ENCODE measurements at places on chromosomes 16 and 17.

DNA sequence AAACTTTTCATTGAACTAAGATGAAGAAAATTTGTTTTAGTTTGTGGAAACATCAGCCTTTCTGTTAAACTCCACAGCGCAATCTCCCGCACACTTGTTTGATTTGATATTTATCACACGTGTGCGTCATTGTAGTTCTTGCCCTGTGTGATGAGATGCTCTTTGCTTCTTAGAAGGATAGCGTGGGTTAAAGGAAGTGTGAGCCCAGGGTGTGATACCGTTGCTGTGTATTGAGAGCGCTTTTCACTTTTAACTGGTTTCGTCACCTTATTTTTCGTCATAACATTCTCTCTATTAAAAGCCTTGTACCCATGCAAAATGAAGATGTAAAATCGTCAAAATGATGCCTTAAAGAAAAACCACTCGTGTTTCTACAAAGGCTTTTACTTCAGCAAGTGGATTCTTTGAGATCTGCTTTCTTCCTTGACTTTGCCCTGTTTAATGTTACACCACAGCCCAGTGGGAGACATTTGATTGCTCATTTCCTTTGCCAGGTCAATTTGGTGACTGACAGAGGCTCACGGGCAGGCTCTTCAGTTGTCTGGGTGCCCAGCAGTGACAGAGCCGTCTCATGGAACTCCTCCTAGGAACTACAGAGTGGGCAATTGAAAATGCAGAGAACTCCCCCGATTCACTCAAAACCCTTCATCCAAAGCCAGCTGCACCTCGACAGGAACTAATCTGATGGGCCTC is 61.1 kb downstream of the RPA1 start:
- no peak for DNase-seq

- DNase-seq, result no peak
Measured at GRCh38 chr17:41737680-41738023, 3.2 kb upstream of the HAP1 start.

DNA sequence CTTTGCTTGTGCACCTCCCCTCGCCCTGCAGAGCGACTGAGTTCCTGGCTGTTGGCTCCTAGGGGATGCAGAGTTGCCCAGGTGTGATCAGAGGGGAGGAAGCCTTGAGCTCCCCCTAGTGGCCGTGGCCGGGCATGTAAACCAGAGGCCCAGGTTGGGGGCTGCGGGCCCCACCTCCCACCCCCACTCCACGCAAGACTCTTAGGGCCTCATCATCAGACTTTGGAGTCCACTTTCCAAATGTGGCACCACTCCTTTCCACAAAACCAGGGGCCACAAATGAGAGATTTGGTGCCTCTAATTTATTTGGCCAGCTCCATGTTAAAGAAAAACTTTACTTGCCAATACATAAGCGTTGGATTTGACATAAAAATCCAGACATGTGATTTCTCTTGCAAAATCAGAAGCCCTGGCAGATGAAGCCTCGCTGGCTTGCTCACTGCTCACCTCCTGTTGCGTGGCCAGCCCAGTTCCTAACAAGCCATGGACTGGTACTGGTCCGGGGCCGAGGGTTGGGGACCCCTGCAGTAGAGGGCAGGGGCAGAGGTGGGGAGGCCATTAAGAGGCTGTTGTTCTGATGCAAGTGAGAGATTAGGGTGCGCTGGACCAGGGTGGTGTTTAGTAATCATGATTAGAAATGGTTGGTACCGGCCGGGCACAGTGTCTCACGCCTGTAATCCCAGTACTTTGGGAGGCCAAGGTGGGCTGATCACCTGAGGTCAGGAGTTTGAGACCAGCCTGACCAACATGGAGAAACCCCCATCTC is 28.7 kb upstream of the GAS7 start:
- DNase-seq, result peak; percentile 33

- no peak for DNase-seq
Measured at GRCh38 chr16:4696905-4697847, 3.8 kb downstream of the NUDT16L1 start.

DNA sequence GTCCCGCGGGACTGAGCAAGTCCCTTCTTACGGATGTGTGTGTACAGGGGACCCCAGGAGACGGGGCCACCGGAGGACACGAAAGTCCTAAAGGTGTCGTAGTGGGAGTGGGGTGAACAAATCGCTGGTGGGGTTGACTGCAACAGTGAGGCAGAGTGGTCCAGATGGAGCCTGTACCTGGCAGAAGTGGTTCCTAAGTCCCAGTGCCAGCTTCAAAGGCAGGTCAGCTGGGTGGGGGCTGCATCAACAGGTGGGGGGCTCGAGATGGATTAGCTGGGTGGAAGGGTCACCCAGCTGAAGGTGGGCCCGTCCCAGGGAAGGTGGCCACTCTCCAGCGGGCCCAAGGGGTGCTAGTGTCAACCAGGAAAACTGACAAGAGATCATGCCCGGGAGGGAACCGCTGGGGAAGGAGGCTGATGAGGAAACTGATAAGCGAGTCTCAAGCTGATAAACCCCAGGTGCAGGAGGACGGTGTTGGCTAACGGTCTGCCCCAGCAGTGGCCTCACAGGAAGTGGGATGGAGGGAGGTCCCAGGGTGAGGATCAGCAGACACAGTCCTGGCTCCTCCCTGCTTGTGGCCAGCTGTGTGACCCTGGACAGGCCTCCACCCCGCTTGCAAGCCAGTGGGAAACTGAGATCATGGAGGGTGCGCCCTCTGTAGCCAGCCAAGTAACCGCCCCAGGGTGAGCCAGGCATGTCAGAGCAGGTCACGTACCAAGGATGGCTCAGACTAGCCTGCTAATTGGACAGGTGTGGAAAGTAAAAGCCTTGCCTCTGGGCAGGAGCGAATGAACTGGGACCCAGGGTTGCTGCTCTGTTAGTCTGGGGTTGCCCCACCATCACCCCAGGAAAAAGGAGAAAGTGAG is 1.0 kb downstream of the ORAI3 start:
- peak; percentile 53 for DNase-seq

- no peak for DNase-seq
Measured at GRCh38 chr16:2914233-2914632, 2.5 kb downstream of the FLYWCH1 start.

Data from activated naive CD8-positive, alpha-beta T cell treated with anti-CD3 and anti-CD28 coated beads for 36 hours (primary cell).